Activated T-helper 1 cell treated with anti-CD3 and anti-CD28 coated beads, Interleukin-12 subunit alpha, Interleukin-12 subunit beta, Interleukin-2, Interleukin-4 antibody, amounts not matched to agents 30 ng/mL and 10 ng/mL and 1 ng/mL, durations not matched to agents 14 hours and 24 hours and 36 hours (primary cell): ENCODE measurements at places on chromosomes 5 and 9.

DNA sequence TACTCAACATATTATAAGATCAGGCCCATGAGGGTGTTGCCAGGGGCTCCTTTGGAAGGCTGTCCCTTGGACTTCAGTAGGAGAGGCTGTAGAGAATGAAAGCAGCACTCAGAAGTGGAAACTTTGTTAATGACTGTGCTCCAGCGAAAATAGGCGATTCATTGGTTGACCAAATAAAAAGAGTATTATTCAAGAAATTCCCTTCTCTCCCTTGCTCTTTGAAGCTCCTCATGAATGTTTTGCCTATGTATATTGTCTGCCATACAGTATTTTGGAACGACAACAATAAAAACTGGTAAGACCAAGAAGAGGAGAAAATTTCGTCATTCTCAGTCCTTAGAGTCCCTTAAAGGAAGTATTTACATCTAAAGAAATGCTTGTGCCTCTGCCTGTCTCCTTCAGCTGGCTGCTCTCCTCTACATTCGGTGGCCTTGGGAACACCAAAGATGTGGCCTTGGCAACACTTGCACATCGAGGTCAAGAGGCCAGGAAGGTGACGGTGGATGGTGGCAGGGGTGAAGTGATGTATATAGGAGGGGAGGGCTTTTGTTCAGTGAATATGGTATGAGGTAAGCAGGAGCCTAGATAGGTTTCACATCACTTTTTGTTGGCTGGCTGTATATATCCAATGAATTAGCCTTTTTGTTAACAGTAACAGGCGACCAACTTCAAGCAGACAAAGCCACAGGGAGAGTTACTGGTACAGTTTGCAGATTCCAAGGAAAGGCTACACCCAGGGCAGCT is 95.0 kb upstream of the ACTBL2 start:
- no peak for DNase-seq
- no peaks in the 10 kb centered on the region for H3K36me3 ChIP-seq
- H3K27me3 ChIP-seq: no peaks in the 10 kb centered on the region
- H3K27ac ChIP-seq: no peak overlapping the region

DNA sequence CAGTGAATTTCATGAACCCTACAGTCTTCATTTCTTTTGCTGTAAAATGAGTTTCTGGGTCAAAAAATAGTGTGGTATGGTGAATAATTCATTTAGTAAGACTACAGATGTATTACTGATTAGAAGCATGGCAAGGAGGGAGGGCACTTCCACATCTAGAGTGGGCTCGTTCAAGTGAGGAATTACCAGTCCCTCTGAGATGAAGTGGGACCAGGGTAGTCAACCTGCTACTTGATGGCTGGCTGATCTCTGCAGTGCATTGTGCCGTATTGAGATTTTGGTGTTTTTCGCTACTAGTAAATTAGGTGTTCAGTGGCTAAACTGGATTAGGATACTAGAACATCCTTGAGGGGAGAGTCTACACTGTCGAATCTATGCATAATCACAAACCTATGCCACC is 10.8 kb downstream of the CDC37L1 start:
- no peak overlapping the region for H3K27ac ChIP-seq
- no peaks in the 10 kb centered on the region for H3K27me3 ChIP-seq
- peaks cover 31% of the 10 kb centered on the region for H3K36me3 ChIP-seq
- peaks cover 27% of the 10 kb centered on the region for H3K4me1 ChIP-seq

DNA sequence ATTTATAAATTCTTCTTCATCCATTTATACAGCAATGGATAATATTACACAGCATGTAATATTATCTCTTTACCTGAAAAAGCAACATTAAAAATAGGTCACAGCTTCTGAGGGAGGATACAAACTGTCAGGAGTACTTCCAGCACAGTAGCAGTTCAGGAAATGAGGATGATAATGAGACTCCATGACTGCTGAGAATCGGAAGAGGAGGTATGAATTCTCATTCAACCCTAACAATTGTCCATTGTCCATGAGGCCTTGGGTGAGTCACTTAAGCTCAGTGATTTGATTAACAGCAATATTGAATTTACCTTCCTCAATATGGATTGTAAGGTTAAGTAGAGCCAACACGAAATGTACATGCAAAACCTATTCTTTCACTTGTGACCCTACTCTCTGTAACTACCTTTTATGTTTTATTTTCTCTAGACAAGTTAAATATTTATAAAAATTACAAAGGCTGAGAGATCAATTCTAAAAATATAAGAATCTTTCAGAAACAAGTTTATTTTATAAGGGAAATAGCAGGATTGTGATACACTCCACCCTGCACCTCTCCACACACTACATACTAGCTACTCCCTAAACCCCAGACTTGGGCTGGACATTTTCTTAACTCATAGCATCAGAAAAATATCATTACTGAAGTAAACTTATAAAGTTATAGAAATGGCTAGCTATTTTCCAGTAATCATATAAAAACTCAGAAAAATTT is 159.1 kb upstream of the ACOT12 start:
- no peaks in the 10 kb centered on the region for H3K27me3 ChIP-seq
- H3K27ac ChIP-seq: no peak overlapping the region

DNA sequence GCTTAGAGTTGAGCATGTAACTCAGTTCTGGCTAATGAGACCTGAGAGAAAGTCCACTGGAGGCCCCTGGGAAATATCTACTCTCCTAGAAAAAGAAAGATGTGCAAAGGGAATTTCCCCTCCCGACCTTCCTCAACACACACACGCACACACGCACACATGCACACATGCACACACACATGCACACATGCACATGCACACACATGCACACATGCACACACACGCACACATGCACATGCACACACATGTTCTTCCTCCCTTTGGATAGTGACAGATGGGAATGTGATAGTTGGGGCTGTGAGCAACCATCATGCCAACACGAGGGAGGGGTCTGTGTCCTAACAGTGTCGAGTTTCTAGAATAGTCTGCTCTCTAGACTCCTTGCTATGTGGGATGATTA is 148.2 kb upstream of the EGFLAM start:
- DNase-seq: no peak
- H3K4me1 ChIP-seq: no peaks in the 10 kb centered on the region

DNA sequence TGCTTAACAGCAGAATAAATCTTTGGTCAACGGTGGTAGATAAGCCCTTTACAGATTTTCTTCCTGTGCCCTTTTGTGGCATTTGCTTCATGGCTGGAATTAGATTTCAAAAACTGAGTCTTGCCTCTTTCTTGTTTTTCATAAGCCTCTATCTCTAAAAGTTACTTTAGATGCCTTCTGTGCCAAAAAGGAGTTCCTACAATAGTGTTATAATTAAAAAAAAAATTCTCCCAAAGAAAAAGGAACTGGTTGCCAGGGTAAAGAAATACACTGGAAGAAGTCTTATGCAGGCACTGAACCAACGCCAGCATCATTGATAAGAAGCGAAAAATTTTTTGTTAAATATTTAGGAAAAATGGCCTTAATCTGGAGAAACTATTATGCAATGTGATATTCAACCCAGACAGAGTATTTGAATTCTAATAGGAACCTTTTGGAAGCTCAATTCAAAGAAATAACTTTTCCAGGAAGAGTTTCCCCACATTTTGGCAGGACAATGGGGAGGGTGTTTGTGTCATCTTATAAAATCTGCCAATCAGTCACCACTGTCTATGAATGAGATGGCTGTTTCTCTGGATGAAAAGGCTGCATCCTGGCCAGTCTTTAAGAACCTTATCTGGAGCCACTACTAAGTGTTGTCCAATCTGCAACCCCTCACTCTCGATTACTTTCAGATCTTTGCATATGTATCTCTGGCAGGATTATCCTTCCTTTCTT is 608.1 kb downstream of the PDE4D start:
- H3K36me3 ChIP-seq: no peaks in the 10 kb centered on the region
- no peak overlapping the region for H3K4me3 ChIP-seq
- H3K27ac ChIP-seq: no peak overlapping the region
- DNase-seq: no peak

- H3K27me3 ChIP-seq: no peaks in the 10 kb centered on the region
- no peak overlapping the region for H3K4me3 ChIP-seq
- H3K27ac ChIP-seq: no peak overlapping the region
Measured at GRCh38 chr9:68777070-68777763, 72.2 kb downstream of the PIP5K1B start.

DNA sequence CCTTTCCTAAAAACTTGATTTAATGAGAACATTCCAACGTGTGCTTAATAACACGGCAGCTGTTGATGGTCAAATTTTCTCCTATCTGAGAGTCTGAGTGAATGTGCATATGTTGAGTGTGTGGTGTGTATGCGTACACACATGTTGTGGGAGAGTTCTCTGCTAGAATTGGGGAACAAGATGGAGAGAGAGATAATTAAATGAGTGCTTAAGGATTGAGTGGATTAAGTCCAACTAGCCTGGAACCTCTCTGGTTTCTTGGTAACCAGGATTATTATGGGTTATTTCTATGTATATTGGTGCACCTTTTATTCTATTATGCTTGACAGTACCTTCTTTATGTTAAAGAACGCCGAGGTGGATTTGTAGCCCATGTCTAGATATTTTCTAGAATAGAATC is 36.4 kb upstream of the TNFAIP8 start:
- H3K4me3 ChIP-seq: no peak overlapping the region
- H3K27ac ChIP-seq: peak overlapping the region; percentile 74
- H3K4me1 ChIP-seq: peaks cover 92% of the 10 kb centered on the region
- H3K27me3 ChIP-seq: no peaks in the 10 kb centered on the region
- no peak for DNase-seq

DNA sequence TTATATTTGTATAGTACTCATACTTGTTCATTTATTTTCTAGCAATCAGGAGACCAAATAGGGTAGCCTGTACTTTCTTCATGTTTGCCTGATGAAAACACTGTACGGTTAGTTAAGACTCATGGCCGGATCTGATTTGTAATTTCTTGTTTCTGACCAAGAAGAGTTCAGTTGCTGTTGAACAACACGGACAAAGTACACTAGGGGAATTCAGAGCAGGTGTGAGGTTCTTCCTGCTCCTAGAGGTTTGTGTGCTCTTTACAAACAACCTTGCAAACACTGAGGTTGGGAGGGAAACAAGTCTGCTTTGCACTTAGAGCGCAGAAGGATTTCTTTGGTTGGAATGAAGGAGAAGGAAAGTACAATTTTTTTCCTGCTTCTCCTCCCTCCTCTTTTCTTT is 69.7 kb downstream of the TRIO start:
- peaks cover 30% of the 10 kb centered on the region for H3K4me1 ChIP-seq
- peaks cover 7% of the 10 kb centered on the region for H3K27me3 ChIP-seq
- H3K36me3 ChIP-seq: no peaks in the 10 kb centered on the region
- DNase-seq: no peak
- no peak overlapping the region for H3K4me3 ChIP-seq
- no peak overlapping the region for H3K27ac ChIP-seq

GRCh38 chr9:108786901-108787689 is 68.7 kb downstream of the ACTL7B start:
- no peak overlapping the region for H3K27ac ChIP-seq
- no peak overlapping the region for H3K4me3 ChIP-seq
- peaks cover 3% of the 10 kb centered on the region for H3K27me3 ChIP-seq
- no peaks in the 10 kb centered on the region for H3K4me1 ChIP-seq
- no peak for DNase-seq

DNA sequence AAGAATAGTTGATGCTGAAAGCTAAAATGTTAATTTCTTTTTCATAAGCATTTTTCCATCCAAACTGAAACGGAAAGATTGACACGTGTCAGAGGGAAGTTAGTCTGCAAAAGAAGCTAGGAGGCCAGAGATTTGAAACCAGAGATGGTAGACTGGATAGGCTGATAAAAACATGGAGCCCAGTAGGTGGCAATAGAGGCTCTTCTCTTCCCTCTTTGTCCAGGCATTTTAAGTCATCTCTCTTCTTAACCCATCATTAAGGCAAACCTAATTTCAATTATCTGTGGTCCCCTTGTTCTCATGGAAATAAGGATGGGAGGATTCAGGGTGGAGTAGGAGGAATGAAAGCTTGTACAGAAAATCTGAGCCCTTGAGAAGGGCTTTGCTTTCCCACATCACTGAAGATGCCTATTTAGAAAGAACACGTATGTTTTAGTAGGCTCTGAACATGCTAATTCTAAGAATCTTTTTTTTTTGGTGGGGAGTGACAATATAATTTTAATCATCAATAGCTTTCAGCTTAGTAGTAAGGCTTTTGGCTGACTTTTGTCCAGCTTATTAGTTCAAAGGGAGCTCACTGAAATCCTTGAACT is 66.6 kb downstream of the ZNF474 start:
- no peak overlapping the region for H3K4me3 ChIP-seq
- DNase-seq: no peak
- H3K27ac ChIP-seq: no peak overlapping the region
- H3K27me3 ChIP-seq: peaks cover 15% of the 10 kb centered on the region

DNA sequence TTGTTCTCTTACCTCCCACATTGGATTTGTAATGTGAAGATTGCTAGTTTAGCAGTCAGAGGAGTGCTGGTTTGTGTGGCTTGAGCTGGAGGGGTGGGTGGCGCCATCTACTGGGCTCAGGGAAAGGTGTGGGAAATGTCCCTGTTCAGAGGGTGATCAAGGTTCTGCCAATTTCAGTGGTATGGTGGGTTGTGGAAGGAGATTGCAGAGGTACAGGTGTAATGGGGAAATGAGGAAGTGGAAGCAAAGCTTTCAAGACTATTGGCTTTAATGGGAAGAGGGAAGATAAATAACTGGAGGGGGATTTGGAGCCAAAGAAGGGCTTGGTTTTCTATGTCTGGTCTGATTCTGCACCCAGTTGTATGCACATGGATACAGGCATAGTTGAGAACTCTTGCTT is 76.4 kb downstream of the OSMR start:
- DNase-seq: peak; percentile 9
- peaks cover 14% of the 10 kb centered on the region for H3K27me3 ChIP-seq
- no peak overlapping the region for H3K4me3 ChIP-seq
- no peak overlapping the region for H3K27ac ChIP-seq
- H3K36me3 ChIP-seq: no peaks in the 10 kb centered on the region

DNA sequence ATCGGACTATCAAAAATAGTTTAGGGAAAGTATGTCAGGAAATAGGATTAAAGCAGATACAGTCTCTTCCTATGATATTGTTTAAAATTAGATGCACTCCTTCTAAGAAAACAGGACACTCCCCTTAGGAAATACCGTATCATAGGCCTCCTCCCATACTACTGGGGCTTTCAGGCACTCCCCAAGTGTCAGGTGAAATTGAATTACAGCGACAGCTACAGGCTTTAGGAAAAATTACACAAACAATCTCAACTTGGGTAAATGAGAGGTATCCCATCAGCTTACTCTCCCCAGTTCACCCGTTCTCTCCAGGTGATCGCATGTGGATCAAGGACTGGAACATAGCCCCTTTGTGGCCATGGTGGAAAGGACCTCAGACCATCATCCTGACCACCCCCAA is 110.4 kb upstream of the EPB41L4A start:
- no peaks in the 10 kb centered on the region for H3K4me1 ChIP-seq
- H3K27me3 ChIP-seq: peaks cover 6% of the 10 kb centered on the region
- no peak for DNase-seq
- no peak overlapping the region for H3K4me3 ChIP-seq
- H3K27ac ChIP-seq: no peak overlapping the region

- no peaks in the 10 kb centered on the region for H3K4me1 ChIP-seq
- no peak overlapping the region for H3K4me3 ChIP-seq
- H3K36me3 ChIP-seq: no peaks in the 10 kb centered on the region
- no peaks in the 10 kb centered on the region for H3K27me3 ChIP-seq
- no peak overlapping the region for H3K27ac ChIP-seq
Measured at GRCh38 chr9:134522502-134522848, 119.1 kb upstream of the COL5A1 start.

- H3K27me3 ChIP-seq: peaks cover 7% of the 10 kb centered on the region
- no peak for DNase-seq
- no peak overlapping the region for H3K27ac ChIP-seq
- no peak overlapping the region for H3K4me3 ChIP-seq
- H3K36me3 ChIP-seq: no peaks in the 10 kb centered on the region
- H3K4me1 ChIP-seq: no peaks in the 10 kb centered on the region
Measured at GRCh38 chr5:139882961-139883539, 87.4 kb downstream of the PSD2 start.
